ENCODE measurements at places on chromosomes 7 and 10.

- no peak for DNase-seq
Measured at GRCh38 chr7:8228068-8228467, 33.9 kb downstream of the ICA1 start.

GRCh38 chr7:82745117-82745516, 301.5 kb upstream of the CACNA2D1 start:
- DNase-seq: peak; percentile 24

DNA sequence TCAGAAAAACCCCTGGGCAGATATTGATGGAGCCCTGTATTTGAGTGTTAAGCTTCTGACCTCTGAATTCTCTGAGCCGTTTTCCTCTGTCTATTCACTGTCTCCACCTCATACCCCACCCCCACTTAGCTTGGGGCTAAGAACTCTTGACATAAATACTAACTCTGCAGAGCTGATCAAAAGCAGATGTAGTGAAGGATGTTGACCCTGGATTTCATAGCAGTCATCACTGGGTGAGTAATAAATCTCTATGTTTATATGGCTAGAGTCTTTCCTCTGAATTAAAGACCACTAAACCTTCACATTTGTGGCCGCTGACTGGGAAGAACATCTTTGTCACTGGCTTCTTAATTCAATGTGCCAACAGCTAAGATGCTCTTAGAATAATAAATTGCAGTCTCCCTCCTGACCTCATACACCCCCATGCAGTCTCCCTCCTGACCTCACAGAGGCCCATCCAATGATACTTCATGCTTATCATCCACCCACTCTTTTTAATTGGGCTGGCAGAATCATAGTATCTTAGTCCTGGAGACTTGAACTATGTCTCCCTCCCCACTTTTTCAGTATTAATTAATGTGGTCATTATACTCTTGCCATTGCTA, 78.0 kb upstream of the MACROH2A2 start:
- DNase-seq: peak; percentile 95

GRCh38 chr10:124027031-124027611, 66.3 kb downstream of the CHST15 start:
- DNase-seq: no peak

DNA sequence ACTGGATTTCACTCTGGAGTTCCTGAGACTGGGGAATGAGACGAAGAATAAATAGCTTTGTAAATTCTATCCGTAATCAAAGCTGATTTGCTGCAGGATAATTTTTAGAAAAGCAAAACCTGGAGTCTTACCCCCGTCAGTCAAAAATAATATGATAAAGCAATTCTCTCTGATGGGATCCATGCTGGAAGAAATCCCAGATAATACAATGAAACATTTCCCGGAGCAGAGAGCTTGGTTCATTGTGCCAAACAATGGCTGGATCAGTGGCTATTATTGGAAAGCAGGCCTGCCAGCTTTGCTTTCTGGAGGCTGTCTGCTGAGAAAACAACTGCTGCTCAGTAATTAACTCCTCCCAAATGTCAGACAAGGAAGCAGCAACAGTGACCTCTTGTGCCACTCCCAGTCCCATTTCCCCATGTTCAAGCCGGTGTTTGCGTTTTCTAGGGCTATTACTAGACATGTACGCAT, 609.4 kb upstream of the PCDH15 start:
- no peak for DNase-seq

DNA sequence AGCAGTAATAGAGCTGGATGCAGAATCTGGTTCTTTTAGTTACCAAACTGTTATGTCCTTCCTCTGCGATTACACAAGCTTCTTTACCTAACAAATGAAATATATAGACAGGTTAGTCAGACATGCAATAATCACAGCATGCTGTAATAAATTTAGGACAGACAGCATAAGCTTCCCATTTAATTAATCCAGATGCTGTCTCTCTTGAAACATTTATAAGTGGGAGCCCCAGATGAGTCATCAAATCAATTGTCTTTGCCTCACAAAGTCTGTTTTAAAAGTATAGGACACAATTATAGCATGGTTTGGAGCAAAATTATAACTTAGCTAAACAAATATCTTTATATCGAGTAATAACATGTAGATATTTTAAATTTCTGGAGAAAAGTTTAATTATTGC, 1.6 kb downstream of the CDNF start:
- DNase-seq: no peak

- DNase-seq: no peak
Measured at GRCh38 chr7:112908086-112908485, 117.9 kb upstream of the TMEM168 start.

- no peak for DNase-seq
Measured at GRCh38 chr7:153408360-153409335, 643.5 kb upstream of the DPP6 start.

DNA sequence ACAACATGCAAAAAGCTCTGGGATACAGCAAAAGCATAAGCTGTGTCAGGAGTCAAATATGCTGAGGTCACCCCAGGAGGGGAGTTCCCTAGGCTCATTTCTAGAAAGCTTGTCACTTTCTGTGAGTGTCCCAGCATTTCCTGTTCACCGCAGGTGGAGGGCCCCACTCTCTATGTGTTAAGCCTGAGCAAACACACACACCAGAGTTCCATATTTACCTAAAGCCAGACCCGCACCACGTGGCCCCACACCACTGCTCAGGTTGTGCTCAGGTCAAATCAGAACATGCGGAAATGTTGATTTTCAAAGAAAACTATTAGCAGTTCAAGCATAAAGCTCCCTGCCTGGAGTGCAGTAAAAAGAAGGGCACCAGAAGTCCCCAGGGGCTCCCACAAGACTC, 259.6 kb upstream of the PPP2R2D start:
- DNase-seq: no peak

DNA sequence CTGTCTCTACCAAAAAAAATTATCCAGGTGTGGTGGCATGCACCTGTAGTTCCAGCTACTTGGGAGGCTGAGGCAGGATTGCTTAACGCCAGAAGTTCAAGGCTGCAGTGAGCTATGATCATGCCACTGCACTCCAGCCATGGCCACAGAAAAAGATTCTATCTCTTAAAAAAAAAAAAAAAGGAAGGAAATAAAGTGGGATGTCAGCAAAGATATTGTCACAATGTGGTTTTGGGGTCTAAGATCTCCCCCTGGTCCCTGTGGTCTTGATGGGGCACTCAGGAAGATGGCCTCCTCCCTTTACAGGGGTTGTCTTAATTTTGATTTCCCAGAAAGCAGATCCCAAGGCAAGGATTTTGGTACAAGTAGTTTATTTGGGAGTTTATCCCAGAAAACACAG, 7.4 kb upstream of the KAZALD1 start:
- no peak for DNase-seq

DNA sequence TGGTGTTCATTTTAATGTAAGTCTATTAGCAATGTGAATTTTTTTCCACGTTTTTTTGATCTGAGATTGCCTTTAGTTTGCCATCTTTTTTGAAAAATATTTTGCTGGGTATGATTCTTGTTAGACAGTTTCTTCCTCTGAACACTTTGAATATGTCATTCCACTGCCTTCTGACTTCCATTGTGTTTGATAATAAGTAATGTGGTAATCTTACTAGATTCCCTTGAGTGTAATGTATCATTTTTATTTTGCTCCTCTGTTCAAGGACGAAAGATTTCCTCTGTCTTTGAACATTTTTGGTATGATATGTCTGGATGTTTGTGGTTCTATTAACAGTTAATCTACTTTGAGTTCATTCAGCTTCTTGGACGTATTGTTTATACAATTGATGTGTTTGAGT, 371.4 kb downstream of the SUGCT start:
- DNase-seq: no peak

GRCh38 chr7:157412021-157412443, 75.2 kb downstream of the DNAJB6 start:
- peak; percentile 76 for DNase-seq

Data from foreskin fibroblast (primary cell).